ENCODE measurements at places on chromosomes 3 and 15.
A peak's percentile ranks its signal among the peaks of the same experiment; 100 is the strongest.

GRCh38 chr3:183802989-183803388, 22.4 kb downstream of the MAP6D1 start:
- no peak for DNase-seq

GRCh38 chr3:180352261-180352660, 249.7 kb upstream of the TTC14 start:
- no peak for DNase-seq

DNA sequence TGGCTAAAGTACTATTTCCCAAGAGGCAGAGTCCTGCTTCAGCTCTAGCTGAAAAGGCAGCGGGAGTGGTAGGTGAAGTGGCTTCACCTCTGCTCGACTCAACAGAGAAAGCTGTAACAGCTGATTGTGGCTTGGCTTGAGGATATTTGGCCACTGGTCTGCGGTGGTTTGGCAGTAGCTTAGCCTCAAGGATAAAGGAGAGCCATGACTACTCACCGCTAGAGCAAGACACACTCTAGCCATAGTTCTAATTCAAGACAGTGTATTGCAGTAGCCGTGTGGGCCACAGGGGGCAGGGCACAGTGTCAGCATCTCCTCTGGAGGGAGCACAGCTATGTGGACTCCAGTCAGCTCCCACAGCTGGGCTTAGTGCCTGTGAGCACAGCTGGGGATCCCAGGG, 23.5 kb downstream of the TPRG1 start:
- no peak for DNase-seq

GRCh38 chr3:105444725-105445124, 78.0 kb downstream of the ALCAM start:
- DNase-seq, result no peak

GRCh38 chr15:35505141-35505540, 40.8 kb downstream of the DPH6 start:
- no peak for DNase-seq

DNA sequence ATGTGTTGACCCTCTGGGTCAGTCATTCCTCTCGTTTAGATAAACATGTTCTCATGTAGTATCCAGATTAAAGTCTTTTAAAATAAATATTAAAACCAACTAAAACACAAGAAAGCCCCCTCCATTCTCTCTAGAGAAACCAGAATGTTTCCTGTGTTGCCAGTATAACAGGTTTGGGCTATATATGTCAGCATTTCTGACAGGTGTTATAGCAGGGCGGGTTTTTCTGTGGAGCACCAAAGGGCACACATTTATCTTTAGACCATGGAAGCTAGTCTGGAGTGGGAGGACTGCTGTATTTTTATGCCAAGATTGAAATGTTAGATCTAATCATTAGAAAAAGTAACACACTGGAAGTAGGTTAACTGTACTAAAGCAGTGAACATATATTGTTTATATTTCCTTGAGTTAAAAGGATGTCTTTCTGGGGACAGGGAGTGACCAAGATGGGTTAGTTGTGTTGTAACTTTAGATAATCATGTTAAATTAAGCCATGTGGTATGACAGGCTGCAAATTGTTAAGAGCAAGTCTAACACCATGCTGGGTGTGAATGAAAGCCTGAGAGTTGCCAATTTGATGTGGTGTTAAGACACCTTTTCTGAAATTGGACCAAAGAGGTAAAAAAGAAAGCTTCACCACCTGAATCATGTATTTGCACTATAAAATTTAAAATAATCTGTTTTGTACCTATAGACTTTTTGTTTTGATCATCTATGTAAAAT, 15.6 kb downstream of the KCTD6 start:
- no peak for DNase-seq

DNA sequence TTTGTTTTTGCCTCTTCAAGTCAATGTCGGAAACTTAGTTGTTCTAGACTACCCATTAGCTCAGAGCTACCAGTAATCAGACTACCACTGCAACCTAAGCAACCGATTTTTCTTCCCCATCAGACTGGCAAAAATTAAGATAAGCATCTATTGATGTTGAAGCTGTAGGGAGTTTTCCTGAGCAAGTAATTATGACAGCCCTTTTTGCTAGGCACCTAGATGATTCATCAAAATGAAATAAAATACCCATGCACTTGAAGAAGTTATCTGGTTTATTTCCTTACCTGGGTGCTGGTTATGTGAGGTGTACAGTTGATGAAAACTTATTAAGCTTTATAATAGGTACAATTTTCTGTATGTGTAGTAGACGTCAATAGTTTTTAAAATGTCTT, 554 bp upstream of the COMMD4 start:
- no peak for DNase-seq

DNA sequence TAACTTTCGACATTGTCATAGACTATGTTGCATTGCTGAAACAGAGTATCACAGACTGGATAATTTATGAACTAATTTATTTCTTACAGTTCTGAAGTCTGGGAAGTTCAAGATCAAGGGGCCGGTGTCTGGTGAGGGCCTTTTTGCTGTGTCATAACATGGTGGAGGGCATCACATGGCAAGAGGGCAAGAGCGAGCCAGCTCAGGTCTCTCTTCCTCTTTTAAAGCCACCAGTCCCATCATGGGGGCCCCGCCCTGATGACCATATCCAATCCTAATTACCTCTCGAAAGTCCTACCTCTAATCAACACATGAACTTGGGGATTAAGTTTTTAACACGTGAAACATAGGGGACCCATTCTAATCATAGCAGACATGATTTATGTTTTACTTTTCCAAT, 33.5 kb upstream of the DCUN1D1 start:
- no peak for DNase-seq

- DNase-seq, result no peak
Observed at GRCh38 chr3:32423534-32423933, 31.9 kb downstream of the CMTM7 start.

DNA sequence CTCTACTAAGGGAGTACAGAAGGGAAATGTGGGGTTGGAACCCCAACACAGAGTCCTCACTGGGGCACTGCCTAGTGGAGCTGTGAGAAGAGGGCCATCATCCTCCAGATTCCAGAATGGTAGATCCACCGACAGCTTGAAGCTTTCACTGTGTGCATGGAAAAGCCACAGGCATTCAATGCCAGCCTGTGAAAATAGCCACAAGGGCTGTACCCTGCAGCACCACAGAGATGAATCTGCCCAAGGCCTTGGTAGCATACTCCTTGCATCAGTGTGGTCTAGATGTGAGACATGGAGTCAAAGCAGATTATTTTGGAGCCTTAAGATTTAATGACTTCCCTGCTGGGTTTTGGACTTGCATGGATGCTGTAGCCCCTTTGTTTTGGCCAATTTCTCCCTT, 39.3 kb upstream of the KCNMB2 start:
- DNase-seq, result no peak

GRCh38 chr15:43792761-43793476, 799 bp downstream of the SERF2 start:
- DNase-seq, result no peak

DNA sequence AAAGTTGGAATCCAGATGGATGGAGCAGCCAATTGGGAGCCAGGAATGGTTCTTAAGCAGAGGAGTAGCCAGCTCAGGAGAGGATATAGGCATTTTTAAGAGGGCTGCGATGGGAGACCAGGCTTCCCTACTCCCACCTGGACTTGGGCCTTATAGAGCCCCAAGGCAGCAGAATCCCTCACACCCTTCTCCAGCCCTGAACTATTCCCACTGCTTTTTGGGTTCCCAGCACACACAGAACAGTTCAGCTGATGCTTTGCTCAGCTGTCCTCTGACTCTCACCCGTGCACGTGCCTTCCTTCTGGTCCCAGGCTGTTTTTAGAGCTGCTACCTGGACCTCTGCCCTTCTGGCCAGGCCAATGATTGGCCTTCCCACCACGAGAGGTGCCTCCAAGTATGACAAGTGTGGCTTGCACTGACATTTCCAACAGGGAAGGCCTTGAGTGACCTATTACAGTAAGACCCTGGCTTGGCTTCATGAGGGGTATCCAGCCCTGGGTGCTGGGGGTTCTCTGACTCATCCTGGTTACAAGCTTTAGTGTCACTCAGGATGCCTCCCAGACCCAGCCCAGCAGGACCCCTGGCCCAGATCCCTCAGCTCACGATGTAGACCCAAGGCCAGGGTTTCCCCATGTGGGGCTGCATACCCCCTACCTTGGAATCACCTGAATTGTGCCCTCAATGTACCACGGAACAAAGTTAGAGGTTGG, 25.2 kb downstream of the NOX5 start:
- DNase-seq, result no peak

DNA sequence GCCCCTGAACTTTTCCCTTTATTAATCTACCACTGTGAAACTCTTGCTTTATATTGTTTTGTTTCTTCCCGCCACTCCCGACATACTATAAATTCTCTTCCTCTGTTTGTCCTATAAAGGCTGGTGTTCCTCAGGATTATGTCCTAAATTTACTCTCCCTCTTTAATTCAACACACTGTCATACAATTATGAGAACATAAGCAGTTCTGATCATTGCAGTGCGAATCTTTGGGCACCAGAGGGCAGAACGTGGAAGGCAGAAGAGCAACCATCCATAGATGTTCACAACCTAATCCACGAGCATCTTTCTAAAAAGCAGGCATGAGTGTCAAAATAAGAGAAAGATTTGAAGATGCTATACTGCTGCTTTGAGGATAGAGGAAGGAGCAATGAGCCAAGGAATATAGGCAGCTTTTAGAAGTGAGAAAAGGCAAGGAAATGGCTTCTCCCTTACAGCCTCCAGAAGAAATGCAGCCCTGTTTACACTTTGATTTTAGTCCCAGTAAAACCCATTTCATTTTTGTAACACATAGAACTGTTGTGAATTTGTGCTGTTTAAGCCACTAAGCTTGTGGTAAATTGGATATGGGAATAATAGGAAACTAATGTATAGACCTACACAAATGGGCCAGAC, 179.4 kb downstream of the GBE1 start:
- peak; percentile 0 for DNase-seq

DNA sequence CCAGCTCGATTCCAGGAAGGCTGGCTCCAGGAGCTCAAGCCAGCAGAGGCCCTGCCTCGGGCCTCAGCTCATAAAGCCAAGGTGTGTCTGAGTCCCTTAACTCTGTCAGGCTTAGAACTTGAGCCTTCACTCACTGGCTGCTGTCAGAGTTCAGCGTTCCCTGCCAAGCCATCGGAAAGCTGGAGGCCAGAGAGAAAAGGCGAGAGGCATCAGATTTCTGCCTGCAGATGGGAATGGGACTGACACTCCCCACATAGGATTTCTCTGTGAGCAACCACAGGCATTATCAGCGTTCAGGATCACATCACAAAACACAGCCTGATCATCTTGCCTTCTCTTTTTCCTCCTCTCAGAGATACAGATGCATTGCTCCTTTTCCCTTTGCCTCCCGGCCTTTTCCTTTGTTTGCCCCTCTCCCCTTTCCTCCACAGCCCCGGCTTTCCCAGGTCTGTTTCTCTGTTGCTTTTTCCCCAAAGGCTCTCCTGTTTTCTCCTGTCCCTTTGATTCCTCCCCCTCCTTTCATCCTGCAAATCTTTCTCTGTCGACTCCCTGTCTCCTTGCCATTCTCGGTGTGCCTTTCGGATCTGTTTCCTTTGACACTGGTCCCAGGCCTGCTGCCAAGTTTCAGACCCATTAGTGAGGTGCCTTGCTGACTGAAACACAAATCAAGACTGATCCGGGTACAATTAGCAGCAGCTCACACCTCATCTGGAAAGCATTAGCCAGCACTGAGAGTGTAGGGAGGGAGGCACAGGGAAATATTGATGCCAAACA, 44.5 kb upstream of the BOC start:
- DNase-seq, result peak; percentile 66

DNA sequence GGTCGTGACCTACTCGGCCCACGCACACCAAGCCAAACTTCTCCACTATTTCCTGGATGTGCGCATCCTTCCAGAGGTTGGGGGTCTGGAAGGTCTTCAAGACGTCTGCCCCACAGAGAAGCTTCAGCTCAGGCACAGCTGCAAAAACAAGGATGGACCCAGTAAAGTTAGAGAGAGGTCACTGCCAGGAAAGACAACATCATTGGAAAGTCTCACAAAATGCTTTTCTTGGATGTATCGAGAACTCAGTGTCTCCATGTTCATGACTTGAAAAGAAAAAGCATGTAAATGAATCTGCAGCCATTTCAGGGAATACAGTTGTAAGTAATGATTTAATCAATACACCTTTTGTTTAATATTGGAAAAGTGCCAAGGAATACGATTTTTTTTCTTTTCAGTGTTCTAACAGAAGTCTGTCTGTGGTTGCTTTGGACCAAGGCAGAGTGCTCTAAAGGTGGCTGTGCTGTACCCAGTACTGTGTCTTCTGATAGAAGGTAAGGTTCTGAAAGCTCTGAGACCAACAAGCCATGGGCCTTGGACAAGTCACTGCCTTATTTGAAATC, 21.8 kb upstream of the RBP1 start:
- DNase-seq, result no peak

- no peak for DNase-seq
Observed at GRCh38 chr3:134079111-134079547, 49.4 kb upstream of the SLCO2A1 start.

GRCh38 chr3:169662132-169662842, 1.2 kb downstream of the MECOM start:
- DNase-seq, result peak; percentile 82

- DNase-seq, result peak; percentile 98
Observed at GRCh38 chr3:182436547-182436946, 356.8 kb upstream of the ATP11B start.

DNA sequence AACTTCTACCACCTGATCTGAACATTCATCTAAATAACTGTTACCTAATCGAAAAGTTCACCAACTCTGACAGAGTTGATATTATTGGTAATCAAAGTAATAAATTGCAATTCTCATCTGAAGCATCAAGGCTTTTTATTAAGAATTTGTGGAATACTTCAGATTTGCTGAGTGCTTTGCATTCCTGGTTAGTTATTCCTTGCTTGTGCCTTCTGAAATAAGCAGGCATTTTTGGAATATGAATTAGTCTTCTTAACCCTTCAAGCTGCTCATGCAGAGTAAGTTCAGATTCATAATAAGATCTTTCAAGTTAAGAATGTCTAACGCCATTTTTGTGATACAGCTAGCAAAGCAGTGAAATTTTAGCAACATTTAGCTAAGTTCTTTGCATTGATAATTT, 188.5 kb downstream of the ALCAM start:
- no peak for DNase-seq

DNA sequence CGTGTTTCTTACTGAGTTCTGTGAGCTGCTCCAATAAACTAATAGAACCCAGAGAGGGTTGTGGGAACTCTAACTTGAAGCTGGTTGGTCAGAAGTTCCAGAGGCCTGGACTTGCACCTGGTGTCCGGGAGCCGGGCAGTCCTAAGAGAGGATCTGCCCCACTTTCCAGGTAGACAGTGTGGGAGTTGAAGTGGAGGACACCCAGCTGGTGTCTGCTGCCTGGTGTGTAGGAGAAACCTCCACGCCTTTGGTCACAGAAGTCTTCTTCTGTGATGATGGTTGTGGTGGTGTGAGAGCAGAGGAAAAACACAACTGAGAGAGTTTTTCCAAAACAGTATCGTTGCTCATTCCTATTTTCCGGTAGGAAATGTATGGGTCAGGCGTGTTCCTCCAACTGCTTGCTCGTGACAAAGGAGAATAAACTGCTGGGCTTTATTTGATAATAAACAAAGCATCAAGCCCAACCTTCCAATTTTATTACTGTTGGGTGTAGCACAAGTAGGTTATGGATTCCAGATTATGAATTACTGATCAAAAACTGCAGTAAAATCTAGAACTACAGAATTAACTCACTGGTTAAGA, 137.0 kb downstream of the KLF13 start:
- DNase-seq, result no peak

- no peak for DNase-seq
Observed at GRCh38 chr3:10263646-10264363, 15.5 kb downstream of the TATDN2 start.

- DNase-seq, result peak; percentile 22
Observed at GRCh38 chr3:112132975-112133448, at the start of gene GCSAM. Gene GCSAM, minus strand, starts transcription at chr3:112133248. Its CDS starts 128 bp downstream, at chr3:112133120.

- DNase-seq, result no peak
Observed at GRCh38 chr3:165196577-165197480, 645 bp upstream of the SLITRK3 start.

- no peak for DNase-seq
Observed at GRCh38 chr3:42441791-42442190, 31.4 kb upstream of the LYZL4 start.

Data from DMS153 (cell line).